ENCODE measurements at places on chromosomes 2 and 18. TPM values are rescaled to one million over a fixed set of nuclear protein-coding genes. Genes with fewer than 3 reads are reported as not detected.

Gene SRD5A2
- total RNA-seq = not detected

Gene TSPYL6
- not detected for total RNA-seq

DNA sequence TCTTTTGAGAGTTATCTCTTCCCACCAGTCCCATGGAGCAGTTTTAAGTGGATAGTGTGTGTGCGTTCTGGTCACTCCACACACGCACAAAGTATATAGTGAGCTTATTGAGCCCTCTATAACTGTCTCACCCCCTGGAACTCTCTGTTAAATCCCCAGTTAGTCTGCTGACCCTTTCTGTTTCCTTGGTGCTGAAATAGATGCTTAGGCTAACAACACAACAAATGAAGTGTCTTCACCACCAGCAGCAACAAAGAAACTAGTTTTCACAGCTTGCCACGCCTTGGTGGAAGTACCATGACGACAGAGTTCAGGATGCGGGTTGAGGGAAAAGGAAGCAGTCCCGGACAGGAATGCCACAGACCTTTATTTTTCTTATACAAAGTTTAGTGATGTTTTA, 203.5 kb upstream of the TMEFF2 start:
- no peaks in the 10 kb centered on the region for H3K27me3 ChIP-seq
- no peak overlapping the region for H3K4me3 ChIP-seq
- no peak for DNase-seq
- no peaks in the 10 kb centered on the region for H3K36me3 ChIP-seq
- H3K27ac ChIP-seq = no peak overlapping the region

- no peaks in the 10 kb centered on the region for H3K36me3 ChIP-seq
- no peak for DNase-seq
- H3K27me3 ChIP-seq = no peaks in the 10 kb centered on the region
- 0 out of 2 replicates have a peak, but pooled peaks cover 2% of the 10 kb centered on the region for H3K4me1 ChIP-seq
- H3K27ac ChIP-seq = no peak overlapping the region
Observed at GRCh38 chr2:174332217-174332963, 2.4 kb upstream of the SP9 start.

DNA sequence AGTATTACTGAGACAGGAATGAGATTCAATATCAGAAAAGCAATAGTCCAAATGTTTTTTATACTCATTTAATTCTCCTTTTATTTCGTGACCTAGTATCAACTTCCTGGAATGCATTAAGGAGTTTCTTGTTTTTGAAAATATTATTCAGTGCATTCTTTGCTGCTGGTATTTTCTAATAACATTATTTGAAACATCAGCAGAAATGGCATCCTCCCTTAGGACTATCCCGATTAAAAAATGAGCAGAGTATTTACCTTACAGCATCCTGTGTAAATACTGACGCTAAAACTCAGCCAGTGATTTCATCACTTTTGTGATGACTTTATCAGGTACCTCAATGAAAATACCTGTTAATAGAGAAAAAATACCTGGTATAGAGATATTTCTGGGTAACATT, 16.3 kb downstream of the COL4A3 start:
- H3K27ac ChIP-seq = no peak overlapping the region
- H3K27me3 ChIP-seq = no peaks in the 10 kb centered on the region
- no peaks in the 10 kb centered on the region for H3K36me3 ChIP-seq
- DNase-seq = no peak
